ENCODE measurements at places on chromosomes 3 and 15.

DNA sequence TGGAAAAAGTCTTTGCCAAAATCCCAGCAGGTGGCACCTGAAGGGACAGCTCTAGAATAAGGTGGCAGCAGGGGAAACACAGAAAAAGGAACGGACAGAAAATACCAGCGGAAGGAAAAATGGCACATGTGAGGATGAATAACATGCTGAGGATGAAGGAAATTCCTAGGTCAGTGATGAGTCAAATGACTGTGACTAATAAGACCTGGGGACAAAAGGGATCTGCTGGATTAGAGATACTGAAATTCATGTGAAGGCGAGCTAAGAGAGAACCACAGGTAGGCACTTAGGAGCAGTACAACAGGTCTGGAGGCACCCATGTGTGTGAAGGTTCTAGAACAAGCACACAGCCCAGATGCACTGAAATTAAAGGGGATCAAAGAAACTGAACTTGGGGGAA lies 482.5 kb downstream of the FOXP1 start:
- no peak for DNase-seq

DNA sequence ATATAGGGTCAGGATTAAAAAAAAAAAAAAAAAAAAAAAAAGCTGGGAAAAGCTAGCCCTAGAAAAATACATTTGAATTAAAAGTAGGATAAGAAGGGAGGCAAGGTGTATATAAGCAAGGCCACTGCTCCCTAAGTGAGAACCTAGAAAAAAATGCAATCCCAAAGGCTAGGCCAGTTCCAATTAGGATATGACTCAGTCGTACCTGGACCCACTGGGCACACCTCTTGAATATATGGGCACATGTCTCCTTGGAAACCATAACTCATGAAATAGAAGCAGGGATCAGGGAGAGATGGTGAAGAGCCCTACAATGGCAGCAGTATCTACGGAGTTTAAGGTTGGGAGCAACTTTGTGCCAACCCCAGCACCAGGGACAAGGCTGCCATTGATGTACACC lies 314.1 kb upstream of the IL12A start:
- DNase-seq = no peak

GRCh38 chr3:136852180-136852579 lies 9.8 kb upstream of the NCK1 start:
- no peak for DNase-seq

- DNase-seq = no peak
Observed at GRCh38 chr3:31092748-31093589, 198.5 kb upstream of the GADL1 start.
